Neuronal stem cell (in vitro differentiated cells): ENCODE measurements at places on chromosomes 7 and 10.

DNA sequence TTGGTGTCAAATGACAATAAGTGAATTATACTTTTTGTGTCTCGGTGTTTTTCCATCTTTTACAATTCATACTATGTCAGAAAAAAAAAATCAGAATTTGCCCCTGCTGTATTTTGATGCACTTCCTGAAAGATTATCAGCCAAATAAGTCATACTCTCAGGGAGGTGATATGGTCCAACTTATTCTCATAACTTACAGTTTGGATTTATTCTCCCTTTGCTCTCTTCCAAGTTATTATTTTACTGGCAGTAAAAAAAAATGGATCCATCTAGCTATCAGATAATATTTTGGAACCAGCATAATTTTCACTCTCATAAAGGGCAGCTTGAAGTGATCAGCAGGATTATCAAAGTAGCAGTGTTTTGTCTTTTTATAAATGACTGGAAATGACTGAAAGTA is 337.1 kb downstream of the BMPER start:
- DNase-seq: no peak

DNA sequence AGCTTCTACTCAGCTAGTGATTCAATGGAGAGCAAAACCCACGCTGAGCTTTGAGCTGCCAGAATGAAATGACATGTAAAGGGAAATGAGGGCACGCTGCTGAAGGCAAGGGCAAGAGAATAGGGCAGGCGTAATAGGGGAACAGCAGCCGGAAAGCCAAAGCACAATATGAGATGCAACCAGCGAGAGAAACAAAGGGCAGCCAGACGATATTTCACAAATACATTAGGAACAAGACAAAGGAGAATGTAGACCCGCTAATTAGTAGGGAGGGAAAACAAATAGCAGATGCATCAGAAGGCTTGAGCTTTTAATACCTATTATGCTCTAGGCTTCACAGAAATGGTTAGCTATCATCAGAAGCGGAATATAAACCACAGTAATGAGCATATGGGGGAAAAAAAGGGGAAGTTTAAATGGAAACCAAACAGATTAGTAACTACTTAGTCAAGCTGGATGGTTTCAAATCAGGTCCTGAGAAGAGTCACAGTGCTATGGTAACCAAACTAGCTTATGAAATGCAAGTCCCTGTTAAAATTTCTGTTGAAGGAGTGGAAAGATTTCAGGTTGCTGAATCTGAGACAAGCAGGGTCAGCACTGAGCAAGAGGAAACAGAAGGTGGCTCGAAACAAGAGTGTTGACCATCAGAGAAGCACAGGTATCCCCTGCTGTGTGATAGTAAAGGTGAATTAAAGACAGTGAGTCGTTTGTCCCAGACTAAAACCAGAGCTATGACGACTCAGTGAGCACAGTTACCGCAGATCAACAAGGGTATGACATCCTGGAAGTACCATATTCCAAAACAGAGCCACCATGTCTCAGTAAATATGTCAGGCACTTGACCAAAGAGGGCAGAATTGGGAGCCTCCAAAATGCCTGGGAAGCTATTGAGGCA is 496.9 kb upstream of the CELF2 start:
- DNase-seq: no peak

GRCh38 chr7:99374111-99375064 is at the start of gene ARPC1B:
Gene ARPC1B (plus strand): TSS chr7:99374730. CDS start chr7:99385715, 10,985 bp downstream.
- DNase-seq: peak; percentile 67

DNA sequence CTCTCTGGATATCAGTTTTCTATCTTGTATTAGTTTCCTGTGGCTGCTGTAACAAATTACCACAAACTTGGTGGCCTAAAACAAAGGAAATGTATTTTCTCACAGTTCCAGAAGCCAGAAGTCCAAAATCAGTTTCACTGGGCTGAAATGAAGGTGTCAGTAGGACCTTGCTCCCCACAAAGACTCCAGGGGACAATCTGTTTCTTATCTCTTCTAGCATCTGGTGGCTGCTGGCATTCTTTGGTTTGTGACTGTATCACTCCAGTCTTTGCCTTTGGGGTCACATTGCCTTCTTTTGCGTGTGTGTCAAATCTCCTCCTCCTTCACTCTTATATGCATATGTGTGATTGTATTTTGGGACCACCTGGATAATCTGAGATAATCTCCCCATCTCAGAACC is 153.0 kb upstream of the PRPS1L1 start:
- no peak for DNase-seq

- no peak for DNase-seq
Measured at GRCh38 chr7:138126928-138127327, 50.7 kb downstream of the AKR1D1 start.

DNA sequence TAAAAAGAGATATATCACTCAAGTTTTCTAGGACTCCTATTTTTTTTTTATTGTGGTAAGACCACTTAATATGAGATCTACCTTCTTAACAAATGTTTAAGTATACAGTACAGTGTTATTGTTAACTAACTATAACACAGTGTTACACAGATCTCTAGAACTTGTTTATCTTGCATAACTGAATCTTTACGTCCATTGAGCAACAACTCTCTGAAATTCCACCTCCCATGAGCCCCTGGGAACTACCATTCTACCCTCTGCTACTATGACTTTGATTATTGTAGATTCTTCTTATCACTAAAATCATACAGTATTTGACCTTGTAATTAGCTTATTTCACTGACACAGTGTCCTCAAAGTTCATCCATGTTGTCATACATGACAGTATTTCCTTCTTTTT is 22.5 kb upstream of the REEP3 start:
- DNase-seq: no peak

DNA sequence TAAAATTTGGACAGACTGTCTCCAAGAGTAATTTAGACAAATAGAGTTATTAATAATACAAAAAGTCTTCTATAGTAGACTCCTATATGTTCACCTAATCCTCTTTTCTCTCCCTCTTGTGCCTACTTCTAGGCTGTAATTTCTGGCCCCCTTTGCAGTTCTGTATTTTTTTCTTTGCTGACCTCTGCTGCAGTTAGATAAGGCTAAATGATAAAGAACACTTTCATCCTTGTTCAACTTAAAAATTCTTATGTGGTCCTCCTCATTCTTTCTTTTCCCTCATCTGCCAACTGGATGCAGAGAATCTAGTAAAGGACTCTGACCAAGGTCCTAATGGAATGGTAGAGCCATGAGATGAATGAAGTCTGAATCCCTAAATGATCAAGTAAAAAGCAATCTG is 20.1 kb downstream of the GLCCI1 start:
- no peak for DNase-seq

DNA sequence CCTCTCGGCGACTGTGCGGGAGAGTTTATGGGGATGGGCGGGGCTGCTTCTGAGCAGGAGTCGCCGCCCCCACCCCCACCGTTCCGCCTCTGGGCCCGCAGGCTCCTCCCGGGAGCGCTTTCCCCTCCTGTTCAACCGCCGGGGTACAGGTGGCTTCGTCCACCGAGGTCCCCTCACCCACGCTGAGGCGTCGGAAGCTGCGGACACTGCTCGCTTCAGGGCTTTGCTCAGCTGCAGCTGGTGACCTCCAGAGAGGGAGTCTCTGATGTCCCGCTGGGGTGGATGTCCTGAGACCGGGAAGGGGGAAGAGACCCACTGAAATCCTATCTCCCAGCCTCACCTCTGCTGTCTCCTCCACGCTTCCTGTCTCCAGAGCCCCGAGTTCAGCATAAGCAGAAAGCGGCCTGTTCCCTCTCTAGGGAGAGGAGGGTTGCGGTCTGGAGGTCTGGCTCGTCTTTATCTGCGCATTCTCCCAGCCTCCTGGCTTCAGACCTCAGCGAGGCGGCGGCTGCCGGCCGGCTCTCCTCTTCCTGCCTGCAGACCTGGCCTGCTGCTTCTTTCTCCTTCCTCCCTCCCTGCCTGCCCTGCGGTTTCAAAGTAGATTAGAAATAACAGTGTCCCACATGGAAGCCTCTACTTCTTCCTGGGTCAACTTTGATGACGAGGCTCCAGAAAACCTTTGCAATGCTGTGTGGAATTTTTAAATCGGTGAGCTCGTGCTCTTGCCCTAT is 1.8 kb downstream of the CYP2E1 start:
- no peak for DNase-seq

DNA sequence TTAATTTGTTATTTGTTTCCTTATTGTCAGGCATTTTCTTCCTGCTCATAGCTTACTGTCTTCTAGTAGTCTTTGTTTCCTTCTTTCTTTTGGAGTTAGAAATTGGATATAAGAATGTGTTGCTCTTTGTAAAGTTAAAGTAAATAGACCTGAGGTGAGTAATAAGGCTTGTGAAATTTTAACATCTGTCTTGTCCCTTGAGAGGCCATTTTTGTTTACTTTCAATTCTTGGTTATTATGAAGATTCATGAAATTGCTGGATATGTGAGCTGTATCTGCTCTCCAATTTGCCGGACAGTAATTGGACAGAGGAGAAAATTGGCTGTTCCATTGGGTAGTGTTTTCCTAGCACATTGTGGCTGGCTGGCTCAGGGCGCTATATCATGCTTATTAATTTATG is 260.7 kb downstream of the EXOC4 start:
- DNase-seq: no peak

DNA sequence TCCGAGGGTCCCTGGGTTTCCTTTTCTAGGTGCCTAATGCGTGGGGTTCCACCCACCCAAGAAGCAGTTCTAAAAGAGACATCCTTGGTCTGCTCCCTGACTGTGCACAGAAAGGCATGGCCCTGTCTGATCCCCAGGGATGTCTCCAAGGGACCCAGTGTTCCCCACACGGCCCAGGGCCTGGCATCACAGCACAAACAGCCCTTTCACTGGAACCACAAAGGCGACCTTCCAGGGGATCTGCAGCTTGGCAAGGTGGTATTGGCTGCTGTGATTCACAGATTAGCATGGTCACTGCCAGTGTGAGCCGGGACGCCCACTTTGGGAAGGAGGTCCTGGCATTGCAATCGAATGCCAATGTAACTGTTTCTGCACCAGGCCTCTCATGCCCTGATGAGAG is 6.4 kb downstream of the KCNMA1 start:
- no peak for DNase-seq

DNA sequence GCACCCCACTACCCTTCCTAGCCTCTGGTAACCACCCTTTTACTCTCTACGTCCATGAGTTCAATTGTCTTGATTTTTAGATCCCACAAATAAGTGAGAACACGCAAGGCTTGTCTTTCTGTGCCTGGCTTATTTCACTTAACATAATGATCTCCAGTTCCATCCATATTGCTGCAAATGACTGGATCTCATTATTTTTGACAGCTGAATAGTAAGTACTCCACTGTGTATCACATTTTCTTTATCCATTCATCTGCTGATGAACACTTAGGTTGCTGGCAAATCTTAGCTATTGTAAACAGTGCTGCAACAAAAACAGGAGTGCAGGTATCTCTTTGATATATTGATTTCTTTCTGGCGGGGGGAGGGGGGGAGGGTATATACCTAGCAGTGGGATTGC is 106.2 kb downstream of the ZFAND4 start:
- no peak for DNase-seq

GRCh38 chr10:76881477-76882220 is 756.0 kb downstream of the KCNMA1 start:
- DNase-seq: no peak

DNA sequence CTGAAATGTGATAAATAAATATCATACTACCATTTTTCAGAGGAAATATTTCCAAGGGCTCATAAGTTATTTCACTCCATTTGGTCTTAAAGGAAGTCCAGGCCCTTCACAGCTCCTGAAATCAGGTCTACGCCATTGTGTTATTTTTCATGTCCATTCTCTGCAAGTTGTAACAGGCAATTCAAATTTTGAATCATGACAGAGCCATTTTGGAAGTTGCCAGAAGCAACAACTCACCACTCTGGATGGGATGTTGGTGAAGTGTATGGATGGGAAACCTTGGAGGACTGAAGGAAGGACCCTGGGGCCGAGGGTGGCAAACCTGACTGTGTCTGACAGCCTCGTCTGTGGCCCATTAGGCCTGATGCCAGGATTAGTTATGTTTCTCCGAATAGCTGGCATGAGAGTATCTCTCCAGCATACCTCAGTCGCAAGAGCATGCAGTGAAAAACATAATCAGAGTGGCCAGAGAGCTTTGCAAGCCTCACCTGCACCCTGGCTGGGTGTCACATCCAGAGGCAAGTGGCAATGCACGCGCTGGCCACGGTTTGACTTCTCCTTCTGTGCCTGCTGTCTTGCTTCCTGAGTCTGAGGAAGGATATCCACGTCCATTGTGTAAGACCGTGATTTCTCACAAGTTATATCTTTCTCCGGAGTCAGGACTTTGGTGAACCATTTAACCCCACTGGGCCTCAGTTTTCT is 87.1 kb downstream of the NRP1 start:
- DNase-seq: no peak

GRCh38 chr7:17236171-17236570 is 62.3 kb upstream of the AHR start:
- no peak for DNase-seq

DNA sequence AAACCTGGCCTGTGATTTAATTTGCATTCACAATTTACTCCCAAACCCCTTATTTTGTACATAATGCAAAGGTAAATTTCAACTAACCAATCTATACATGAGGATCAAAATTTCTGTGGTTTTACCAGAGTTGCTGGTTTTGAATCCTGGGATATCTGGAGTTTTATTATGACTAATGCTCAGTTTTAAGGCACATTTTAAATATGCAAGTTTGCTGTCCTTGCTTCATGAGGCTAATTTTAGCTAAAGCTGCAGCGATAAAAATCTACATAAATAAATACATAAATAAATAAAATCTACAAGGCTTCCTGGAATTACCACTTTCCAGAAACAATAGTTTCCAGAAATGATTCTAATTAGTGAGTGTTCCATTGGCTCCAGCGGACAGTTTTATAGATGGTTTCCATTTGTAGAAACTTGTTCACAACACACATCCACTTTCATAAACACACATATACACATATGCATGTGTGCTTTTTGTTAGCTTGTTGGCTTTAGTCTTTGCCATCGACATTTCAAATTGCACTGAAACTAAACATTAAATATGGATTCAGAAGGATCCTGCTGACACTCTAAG is 339.5 kb upstream of the NRP1 start:
- DNase-seq: no peak

GRCh38 chr10:59791601-59792000 is 38.3 kb upstream of the MRLN start:
- DNase-seq: no peak

DNA sequence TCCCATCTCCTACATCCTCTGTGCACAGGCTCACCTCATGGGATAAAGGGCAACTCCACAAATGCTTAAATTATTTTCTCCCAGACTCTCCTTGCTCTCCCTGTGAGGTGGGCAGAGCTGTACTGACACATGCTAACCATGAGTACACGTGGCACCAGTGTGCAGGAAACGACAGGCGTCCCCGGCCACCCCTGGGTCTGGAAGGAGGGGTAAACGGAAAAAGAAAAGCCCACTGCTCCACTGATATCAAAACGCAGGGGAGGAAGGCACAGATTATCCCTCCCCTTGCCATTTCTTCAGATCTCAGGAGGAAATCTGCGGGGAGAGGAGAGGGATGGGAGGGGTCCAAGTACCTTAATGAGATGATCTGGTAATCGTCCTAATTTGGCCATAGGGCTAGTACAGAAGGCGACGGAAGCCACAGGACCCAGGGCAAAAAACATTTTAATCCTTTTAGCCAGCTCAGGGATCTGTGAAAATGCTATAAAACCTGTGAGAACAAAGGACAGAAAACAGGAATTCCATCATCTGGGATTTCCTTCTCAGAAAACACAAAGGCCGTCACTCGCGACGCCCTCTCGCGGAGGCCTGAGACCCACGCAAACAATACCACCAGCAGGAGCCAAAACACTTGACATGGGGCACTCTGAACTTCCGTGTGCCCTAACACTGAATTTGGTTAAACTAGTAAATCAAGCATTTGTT is 17.8 kb upstream of the CH25H start:
- DNase-seq: no peak
